Fibroblast of skin of right quadriceps (primary cell): ENCODE measurements at places on chromosomes 13 and 19.

GRCh38 chr19:8342684-8343482 is at the start of gene KANK3:
Gene KANK3 (minus strand): TSS chr19:8343262. CDS start chr19:8337828, 5,434 bp downstream.
- peak; percentile 92 for DNase-seq

DNA sequence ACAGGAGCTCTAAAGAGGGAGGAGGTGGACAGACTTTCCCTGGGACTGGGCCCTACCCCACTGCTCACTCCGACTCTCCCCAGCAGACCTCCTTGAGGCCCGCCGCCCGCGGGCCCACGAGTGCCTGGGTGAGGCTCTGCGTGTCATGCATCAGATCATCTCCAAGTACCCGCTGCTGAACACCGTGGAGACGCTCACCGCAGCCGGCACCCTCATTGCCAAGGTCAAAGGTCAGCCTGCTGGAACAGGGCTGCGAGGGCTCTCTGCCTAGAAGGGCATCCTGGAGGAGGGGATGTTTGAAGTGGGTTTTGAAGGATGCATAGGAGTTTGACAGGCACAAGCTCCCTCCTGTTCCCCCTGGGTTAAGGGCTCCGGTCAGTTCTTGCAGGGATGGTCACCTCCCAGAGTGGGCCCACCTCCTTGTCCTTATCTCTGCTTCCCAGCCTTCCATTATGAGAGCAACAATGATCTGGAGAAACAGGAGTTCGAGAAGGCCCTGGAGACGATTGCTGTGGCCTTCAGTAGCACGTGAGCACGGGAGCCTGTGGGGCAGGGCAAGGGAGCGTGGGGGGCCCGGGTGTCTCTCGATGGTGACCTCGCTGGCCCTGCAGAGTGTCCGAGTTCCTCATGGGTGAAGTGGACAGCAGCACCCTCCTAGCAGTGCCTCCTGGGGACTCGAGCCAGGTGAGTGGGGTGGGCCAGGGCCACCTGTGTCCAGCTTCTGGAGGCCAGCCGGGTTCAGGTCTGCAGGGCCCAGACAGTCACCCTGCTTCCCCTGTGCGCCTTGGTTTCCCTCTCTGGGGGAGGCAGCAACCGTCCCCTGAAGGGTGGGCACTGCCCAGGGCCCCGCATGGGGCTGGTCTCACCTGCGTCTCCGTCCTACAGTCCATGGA is 6.3 kb downstream of the ARHGAP45 start:
- no peak for DNase-seq

- peak; percentile 48 for DNase-seq
Observed at GRCh38 chr13:109131698-109132257, 502.4 kb downstream of the MYO16 start.

GRCh38 chr13:73339086-73339485 is 280.3 kb downstream of the KLF5 start:
- no peak for DNase-seq
